ENCODE measurements at places on chromosomes 3 and 15.

DNA sequence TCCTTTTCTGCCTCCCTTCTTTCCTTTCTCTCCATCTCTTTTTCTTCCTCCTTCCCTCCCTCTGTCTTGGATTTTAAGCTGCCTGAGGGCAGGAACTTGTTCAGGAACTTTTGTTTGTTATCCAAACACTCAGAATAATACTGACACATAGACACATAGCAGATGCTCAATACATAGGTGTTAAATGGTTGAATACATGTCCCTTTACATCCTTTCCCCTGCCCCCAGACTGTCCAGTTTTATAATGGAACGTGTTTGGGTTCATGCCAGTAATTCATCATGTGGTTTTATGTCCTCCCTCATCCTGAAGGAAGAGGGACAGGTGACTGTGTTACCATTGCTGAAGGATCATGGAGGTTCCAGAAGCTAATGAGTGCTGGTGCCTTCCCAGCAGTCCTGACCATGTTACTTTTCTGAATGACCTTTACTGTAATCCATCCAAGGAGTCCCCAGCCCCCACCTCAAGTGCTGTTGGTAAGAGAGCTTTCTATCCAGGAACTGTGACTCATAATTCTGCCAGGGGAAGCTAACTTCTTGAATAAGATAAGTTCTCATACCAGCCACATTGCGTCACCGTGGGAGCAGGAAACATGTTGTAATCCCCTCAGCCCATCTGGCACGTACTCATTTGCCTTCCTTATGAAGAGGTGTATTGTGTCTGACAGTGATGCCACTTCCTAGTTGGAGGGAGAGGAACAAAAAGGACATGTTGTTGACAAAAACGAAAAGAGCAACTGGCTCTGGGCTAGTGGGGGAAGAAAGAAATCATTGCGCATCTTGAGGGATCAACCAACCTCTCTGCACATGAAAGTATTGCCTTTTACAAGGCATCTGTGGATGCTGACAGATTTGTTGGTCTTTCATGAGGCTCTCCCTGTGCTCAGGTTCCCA lies 52.4 kb downstream of the IL1RAP start:
- DNase-seq: peak; percentile 33

DNA sequence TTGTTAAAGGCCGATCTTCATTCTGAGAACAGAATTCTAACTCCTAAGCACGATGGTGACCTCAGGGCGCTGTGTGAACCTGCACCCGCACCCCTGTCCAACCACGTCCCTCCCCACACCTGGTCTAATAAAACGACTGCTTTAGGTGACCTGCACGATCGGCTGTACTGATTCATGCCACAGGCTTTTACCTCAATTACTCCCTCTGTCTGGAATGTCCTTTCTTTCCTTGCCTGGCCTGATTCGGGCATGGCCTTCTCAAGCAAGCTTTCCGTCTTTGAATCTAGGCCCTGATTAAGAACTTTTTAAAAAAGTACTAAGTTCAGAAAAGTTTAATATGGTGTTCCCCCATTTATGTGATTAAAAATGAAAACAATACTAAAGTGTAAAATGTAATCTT lies 842 bp upstream of the U2SURP start:
- no peak for DNase-seq

GRCh38 chr3:109081746-109082510 lies 36.0 kb downstream of the MORC1 start:
- DNase-seq: no peak

DNA sequence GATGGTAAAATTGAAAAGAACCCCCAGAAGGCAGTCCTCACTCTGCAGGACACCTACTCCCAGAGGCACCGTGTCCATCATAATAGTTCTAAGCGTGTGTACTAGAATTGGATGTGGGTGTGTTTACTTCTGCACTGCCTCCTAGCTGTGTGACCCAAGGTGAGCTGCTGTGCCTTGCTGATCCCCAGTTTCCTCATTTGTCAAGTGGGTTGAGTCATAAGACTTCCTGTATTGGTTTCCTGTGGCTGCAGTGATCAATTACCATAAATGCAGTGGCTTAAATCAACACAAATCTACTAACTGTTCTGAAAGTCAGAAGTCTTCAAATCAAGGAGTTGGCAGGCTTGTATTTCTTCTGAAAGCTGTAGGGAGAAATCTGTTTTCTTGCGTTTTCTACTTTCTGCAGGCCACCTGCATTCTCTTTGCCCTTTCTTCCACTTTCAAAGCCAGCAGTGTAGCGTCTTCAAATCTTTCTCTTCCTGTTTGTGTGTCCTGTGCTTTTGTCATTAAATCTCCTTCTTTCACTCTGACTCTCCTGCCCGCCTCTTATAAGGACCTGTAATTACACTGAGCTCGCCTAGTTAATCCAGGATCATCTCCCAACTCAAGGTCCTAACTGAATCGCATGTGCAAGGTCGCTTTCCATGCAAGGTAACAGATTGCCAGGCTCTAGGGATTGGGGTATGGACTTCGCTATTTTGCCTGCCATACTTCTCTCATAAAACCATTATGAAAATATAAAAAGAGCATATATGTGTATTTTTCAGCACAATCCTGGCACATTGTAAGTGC lies 59.0 kb downstream of the RORA start:
- DNase-seq: no peak

DNA sequence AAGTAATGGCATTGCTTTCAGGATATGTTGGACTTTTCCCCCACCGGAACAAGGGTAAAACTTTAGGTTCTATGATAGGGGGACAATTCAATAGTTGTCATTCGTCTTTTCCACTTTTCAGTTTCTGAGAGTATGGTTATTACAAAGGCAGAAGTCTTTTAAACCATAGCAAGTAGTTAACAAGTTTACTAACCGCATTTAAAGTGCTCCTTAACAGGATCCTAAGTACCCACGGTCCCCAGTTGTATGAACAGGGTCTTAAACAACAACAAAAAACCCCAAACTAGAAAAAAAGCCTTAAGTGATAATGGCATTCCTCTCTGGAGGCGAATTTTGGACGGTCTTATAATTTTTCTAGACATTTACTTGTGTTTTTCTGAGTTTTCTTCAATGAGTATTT lies 831 bp downstream of the IFT57 start:
- DNase-seq: no peak

DNA sequence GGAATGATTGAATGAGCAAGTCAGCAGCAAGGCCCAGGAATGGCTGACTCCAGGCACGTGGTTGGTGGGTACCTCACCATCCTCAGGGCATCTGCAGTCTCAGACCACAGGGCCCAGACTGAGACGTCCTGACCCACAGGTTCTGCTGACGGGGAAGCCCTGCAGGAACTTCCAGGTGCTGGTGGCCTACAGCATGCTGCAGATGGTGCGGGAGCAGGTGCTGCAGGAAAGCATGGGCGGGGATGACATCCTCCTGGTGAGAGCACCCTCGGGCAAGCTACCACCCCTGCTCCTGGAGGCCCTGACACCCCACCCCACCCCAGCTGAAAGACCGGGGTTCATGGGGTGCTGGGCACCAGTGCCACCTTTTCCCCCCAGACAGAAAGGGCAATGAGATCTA lies 14.1 kb downstream of the TBC1D21 start:
- DNase-seq: no peak

GRCh38 chr3:157938154-157938779 lies 168.0 kb downstream of the SHOX2 start:
- no peak for DNase-seq

DNA sequence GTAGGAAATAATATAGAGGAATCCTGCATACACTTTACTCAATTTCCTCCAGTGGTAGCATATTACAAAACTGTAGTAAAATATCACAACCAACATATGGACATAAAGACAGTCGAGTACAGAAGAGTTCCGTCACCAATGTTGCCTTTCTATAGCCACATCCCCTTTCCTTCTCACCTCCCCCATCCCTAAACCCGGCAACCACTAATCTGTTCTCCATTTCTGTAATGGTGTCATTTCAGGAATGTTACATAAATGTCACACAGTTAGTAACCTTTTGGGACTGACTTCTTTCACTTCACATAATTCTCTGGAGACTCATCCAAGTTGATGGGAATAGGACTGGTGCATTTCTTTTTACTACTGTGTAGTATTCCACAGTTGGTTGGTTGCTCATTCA lies 41.4 kb upstream of the ATG7 start:
- DNase-seq: no peak

GRCh38 chr3:114668099-114668498 lies 374.3 kb downstream of the TIGIT start:
- no peak for DNase-seq

- DNase-seq: no peak
Measured at GRCh38 chr3:115336836-115337235, 189.7 kb upstream of the ZBTB20 start.

DNA sequence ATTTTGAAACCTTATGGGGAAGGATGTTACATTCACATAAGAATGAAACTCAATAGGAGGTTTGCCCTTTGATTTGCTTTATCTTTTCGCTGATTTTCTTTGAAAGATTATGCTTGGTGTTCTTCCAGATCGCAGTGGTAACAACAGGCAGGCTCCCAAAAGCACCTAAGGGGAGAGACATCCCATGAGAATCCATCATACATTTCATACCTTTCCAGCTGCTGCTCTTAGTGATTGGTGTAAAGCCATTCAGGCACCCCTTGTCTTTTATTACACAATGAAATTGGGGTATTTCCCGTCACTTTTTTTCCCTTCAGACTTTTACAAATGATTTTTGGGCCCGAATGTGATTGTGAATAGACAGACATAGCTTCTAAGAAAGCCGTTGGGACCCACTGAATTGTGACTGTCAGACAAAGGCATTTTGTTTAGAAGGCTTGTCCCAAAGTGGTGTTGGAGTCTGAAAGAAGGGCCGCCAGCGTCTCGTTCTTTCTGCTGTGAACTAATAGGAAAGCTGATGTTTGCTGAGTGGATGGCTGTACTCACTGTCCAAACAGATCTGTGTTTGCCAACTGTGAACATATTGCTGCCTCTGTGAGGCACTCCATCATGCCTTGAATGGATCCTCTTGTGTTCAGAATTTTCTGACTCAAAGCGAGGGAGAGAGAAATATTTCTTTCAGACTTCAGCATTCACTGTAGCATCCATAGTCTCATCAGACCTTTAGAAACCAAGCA lies 164.3 kb downstream of the FNDC3B start:
- DNase-seq: no peak

GRCh38 chr15:67303490-67304363 lies 49.1 kb downstream of the IQCH start:
- DNase-seq: no peak

- no peak for DNase-seq
Measured at GRCh38 chr15:91751611-91752010, 101.9 kb upstream of the SLCO3A1 start.

- no peak for DNase-seq
Measured at GRCh38 chr3:123405021-123405420, 43.9 kb downstream of the ADCY5 start.

- no peak for DNase-seq
Measured at GRCh38 chr3:71488882-71489281, 94.6 kb downstream of the FOXP1 start.

DNA sequence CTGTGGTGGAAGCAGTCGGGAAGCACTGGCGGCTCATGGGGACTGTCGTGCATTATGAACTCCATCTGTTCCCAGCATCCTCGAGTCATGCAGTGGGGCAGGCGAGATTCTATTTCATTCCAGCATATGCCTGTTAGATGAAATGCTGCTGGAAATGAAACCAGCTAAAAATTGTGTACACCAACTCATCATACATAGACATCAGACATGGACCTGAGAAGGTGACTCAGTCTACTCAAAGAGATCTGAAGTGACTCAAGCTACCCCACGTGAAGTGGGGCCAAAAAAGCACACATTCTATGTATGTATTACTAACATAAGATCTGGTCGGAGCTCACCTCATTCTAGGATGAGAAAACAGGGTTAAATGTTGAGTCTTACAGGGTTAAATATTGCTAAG lies 47.5 kb upstream of the FAM98B start:
- DNase-seq: no peak

DNA sequence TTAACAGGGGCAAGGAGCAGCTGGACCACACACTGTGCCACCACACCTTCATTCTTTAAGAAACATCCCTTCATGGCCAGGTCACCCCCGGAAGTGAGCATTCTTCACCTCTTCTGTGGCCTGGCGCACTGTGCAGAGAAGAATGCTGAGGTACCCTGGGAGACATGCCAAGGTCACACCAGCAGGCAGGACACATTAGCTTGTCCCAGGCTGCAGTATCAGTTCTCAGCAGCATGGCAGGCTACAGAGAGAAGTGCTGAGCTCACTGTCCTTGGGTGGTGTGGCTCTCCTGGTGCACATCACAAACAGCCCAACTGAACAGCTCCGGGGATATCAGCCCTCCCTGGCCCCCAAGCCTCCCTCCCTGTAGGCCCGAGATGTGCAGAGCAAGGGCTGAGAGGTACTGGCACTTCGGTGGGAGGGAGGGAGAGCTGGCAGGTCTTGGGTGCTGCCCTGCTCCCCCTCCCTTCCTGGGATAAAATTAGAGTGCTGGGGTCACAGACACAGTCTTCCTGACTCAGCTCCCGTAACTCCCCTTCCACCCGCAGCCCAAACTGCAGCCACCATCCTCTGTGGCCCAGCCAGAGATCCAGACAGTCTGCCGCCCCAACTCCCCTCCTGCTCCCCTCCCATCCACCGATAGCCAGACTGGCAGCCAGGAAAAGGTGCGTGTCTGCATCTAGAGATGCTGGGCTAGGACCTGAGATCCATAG lies 13.4 kb downstream of the SEMA7A start:
- no peak for DNase-seq

GRCh38 chr3:150497956-150498355 lies 48.3 kb downstream of the SERP1 start:
- DNase-seq: no peak

GRCh38 chr3:64321747-64322146 lies 96.5 kb upstream of the PRICKLE2 start:
- DNase-seq: no peak

DNA sequence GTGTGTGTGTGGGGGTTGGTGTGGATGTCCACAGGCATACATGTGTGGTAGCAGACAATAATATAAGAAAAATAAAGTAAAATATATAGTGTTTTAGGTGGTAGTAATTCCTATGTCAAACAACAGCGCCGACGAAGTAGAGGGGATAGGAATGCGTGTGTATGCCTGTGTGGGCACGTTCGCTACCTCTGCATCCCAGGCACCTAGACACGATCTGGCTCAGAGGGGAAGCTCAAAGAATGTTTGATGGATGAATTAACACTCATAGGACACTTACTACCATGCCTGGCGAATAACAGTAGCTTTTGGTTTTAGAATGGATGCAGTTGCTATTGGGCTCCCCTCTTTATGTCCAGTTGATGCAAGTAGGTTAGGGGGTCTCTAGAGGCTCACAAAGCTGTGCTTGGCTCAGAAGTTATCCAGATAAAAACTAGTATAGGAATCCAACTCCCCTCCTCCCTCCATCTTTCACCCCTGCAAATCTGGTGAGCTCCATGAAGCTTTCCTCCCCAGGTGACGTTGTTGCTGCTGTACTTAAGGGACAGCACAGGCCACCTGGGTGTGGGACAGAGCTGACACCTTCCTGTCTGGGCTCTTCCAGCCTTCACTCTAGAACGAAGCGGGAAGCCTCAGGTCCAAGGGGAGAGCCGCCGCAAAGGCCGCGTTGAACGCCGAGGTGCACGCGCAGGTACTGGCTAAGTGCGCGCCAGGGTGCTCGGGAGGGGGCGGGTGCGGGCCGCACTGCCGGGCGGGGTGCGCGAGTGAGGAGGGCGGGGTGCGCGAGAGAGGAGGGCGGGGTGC lies 192.6 kb upstream of the LYSMD4 start:
- peak; percentile 60 for DNase-seq

GRCh38 chr3:146577662-146578061 lies 27.5 kb downstream of the PLSCR5 start:
- peak; percentile 2 for DNase-seq
